Transverse colon (tissue), 4 donors: ENCODE measurements at places on chromosomes 1 and 21.

DNA sequence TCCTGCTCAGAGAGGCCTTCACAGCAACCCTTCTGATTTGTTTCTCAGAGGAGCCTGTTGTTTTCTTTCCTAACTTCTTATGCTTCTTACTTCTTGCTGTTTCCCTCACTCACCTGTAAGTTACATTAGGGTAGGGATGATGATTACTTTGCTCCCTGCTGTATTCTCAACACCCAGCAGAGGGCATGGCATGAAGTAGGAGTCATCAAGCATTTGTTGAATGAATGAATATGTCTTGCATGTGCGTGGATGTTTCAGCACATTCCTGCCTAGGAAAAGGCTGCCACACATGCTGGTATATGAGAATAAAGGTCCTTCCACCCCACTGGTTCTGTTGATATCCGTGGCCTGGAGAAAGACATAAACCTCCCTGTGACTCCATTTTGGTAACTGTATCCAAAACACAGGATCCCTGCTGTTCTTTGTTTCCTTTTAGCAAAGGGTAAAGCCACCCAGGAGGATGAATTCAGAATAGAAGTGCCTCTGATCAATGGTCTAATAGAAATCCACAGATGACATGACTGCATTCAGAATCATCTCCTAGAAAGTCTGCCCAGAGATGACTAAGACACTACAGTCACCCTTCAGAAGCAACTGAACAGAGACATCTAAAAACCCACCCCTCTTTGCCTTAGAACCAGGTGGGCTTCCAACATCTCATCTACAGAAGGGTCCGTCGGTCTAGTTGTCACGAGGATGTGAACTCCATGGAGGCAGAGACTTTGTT, 168.8 kb downstream of the ZSCAN20 start:
- no peaks in the 10 kb centered on the region for H3K27me3 ChIP-seq
- no peaks in the 10 kb centered on the region for H3K36me3 ChIP-seq
- DNase-seq: no peak
- H3K27ac ChIP-seq: no peak overlapping the region
- no peak overlapping the region for H3K4me3 ChIP-seq
- H3K4me1 ChIP-seq: no peaks in the 10 kb centered on the region

DNA sequence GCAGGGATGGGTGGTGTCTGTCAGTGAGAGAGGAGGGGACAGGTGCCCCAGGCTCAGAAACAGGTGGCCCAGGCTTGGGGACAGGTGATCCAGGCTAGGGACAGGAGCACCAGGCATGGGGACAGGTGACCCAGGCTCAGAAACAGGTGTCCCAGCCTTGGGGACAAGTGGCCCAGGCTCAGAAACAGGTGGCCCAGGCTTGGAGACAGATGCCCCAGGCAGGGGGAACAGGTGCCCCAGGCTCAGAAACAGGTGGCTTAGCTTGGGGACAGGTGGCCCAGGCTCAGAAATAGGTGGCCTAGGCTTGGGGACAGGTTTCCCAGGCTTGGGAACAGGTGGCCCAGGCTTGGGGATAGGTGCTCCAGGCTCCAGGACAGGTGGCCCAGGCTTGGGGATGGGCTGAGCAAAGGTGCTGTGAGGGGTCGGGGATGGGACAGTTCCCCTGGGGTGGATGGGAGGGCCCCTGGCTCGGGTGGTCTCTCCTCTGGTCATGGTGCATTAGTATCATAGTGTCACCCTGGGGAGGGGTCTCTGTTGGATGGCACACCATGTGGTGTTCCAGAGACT, 87.7 kb upstream of the C1orf174 start:
- H3K27me3 ChIP-seq: no peaks in the 10 kb centered on the region
- no peak for DNase-seq
- no peaks in the 10 kb centered on the region for H3K36me3 ChIP-seq
- H3K4me3 ChIP-seq: no peak overlapping the region
- no peak overlapping the region for H3K27ac ChIP-seq
- no peaks in the 10 kb centered on the region for H3K4me1 ChIP-seq

GRCh38 chr1:198771563-198772153, 132.8 kb downstream of the PTPRC start:
- DNase-seq: no peak
- no peaks in the 10 kb centered on the region for H3K4me1 ChIP-seq
- H3K27ac ChIP-seq: no peak overlapping the region
- H3K4me3 ChIP-seq: no peak overlapping the region
- H3K36me3 ChIP-seq: no peaks in the 10 kb centered on the region

- no peak overlapping the region for H3K27ac ChIP-seq
- peaks cover 8% of the 10 kb centered on the region for H3K36me3 ChIP-seq
- no peak for DNase-seq
- H3K4me1 ChIP-seq: peaks cover 11% of the 10 kb centered on the region
- no peaks in the 10 kb centered on the region for H3K27me3 ChIP-seq
- H3K4me3 ChIP-seq: no peak overlapping the region
These were observed 22.3 kb upstream of the MOB3C start for GRCh38 chr1:46638921-46639320.

- H3K27me3 ChIP-seq: no peaks in the 10 kb centered on the region
- H3K36me3 ChIP-seq: no peaks in the 10 kb centered on the region
- peak; percentile 69 for DNase-seq
- peaks cover 29% of the 10 kb centered on the region for H3K4me1 ChIP-seq
- peak within 1 kb of the TSS; percentile 62 for H3K4me3 ChIP-seq
These were observed at the start of gene ECE1 for GRCh38 chr1:21289700-21290545. Gene ECE1, minus strand, starts transcription at chr1:21290463. Its CDS starts 49 bp downstream, at chr1:21290414.

GRCh38 chr1:64487061-64487460, 17.1 kb downstream of the CACHD1 start:
- H3K4me3 ChIP-seq: no peak overlapping the region
- H3K4me1 ChIP-seq: peaks cover 16% of the 10 kb centered on the region
- no peak overlapping the region for H3K27ac ChIP-seq
- DNase-seq: no peak

DNA sequence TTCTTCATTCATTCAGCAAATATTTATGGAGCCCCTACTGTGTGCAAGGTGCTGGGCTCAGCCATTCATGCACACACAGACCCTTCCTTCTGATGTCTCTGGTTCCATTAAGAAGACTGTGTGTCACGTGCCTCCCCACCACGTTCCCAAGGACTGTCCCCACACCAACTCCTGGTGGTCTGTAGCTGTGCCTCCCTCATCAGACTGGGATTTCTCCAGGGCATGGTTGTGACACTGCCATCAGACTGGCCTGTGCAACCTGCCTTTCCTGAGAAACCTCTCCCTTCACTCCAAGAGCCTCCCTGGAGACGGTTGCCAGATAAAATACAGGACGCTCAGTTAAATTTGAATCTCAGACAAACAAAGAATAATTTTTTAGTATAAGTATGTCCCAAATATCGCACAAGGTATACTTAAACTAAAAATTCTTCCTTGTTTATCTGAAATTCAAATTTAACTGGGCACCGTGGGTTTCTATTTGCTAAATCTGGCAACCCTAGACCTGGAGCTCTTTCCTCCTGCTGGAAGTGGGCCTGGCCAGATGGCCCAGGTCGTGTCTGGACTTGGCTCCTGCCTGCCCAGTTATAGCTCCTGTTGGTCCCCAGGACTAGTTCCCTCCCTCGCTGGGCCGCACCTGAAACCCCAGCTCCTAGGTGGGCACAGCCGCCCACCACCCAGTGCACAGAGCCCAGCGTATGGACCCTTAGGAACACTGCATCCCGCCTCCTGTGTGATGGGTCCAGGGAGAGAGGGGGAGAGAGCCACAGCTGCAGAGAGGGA, 76.9 kb downstream of the RAP1GAP start:
- no peak for DNase-seq
- no peaks in the 10 kb centered on the region for H3K4me1 ChIP-seq
- no peak overlapping the region for H3K4me3 ChIP-seq
- H3K27ac ChIP-seq: no peak overlapping the region
- no peaks in the 10 kb centered on the region for H3K36me3 ChIP-seq
- peaks cover 22% of the 10 kb centered on the region for H3K27me3 ChIP-seq

GRCh38 chr1:206637605-206638004, 2.3 kb downstream of the DYRK3 start:
- H3K4me3 ChIP-seq: no peak overlapping the region
- no peaks in the 10 kb centered on the region for H3K36me3 ChIP-seq
- no peak for DNase-seq
- H3K27ac ChIP-seq: no peak overlapping the region
- peaks cover 21% of the 10 kb centered on the region for H3K4me1 ChIP-seq

DNA sequence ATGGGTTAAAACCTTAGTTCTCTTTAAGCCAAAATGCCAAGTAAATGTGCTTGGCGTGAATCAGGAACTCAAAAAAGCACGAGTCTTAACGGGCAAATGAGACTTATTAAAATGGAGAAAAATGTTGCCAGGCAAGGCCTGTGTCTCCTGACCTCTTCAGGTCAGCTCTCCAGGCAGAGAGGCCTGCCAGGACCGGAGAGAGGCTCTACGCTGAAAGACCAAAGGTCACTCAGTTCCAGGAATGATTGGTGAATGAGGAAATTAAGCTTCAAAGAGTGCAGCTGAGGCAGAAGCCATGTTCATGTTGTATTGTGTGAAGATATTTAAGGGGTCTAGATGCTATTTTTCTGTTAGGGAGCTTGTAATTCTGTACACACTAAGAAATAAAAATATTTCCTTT, 66.6 kb downstream of the SPAG17 start:
- no peak overlapping the region for H3K4me3 ChIP-seq
- no peaks in the 10 kb centered on the region for H3K36me3 ChIP-seq
- no peak for DNase-seq
